EL (cell line): ENCODE measurements at places on chromosomes 13 and 19.

- DNase-seq: no peak
Observed at GRCh38 chr13:25803641-25804040, 248.2 kb downstream of the SHISA2 start.

DNA sequence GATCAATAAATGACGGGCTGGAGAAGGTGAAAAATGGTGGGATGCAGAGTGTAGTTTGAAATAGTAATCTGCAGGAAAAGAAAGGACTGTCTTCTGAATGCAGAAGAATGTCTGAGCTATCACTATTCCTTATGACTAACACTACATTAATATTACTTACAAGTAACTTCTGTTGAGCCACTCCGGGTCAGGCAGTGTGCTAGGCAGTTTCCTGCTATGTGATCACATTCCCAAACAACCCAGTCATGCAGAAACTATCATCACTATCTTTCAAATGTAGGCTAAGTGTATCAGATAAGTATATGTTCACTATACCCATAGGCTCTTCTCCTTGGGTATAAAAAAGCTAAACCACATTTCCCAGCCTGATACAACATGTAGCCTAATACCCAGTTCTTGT, 6.6 kb downstream of the ZNF599 start:
- peak; percentile 36 for DNase-seq

GRCh38 chr13:72368031-72368430, 359.4 kb downstream of the MZT1 start:
- DNase-seq: no peak

DNA sequence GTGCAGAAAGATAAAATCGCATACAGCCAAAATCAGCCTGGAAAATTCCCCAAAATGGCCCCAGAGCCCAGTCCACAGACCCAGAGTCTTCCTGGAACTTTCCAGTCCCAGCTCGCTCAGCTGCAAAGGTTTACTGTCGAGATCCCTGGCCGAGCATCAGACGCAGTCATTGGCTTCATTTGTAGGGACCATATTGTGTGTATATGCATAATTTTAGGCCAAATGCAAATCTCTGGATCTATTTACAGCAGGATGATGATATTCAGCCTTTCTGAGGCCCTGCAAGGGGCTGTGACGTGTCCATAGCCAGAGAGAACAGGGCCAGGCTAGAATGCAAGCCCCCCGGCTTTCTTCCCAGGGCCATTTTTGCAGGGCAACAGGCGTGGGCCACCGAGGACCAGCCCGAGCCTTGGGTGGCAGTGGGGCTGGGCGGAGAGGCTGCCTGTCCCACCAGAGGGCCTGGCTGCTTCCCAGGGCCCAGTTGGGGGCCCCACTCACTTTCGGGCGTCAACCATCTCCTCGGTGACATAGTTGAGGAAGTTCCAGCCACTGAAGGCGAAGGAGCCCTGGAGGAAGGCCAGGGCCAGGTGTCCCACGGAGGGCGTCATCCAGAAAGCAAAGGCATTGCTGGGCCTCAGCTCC, 13.7 kb downstream of the SLC7A10 start:
- no peak for DNase-seq

DNA sequence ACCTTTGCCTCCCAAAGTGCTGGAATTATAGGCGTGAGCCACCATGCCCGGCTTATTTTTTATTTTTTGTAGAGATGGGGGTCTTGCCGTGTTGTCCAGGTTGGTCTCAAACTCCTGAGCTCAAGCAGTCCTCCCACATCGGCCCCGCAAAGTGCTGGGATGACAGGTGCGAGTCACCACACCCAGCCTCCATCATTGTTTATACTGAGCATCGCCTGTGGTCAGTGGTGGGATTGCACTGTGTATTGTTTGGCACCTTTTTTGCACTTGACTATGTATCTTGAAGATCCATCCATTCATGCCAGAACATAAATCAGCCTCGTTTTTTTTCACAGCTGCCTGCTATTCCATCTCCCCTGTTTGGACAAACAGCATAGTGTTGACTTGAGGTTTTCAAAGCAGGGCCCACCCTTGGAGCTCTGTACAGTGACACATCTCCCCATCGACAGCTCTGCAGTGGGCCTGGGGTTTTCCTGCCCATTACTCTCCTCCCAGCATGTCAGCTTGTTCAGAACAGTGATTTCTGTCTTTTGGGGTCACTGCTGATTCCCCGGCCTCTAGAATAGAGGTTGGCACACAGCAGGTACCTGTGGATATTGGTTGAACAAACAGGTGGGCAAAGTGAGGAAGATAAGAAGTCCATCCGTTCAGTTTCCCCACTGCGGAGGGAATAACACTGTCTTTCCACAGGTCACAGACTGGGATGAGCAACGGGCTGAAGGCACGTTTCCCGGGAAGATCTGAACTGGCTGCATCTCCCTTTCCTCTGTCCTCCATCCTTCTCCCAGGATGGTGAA, 8.2 kb upstream of the UPK1A start:
- DNase-seq: no peak

- DNase-seq: peak; percentile 8
Observed at GRCh38 chr13:44583137-44583536, 7.0 kb upstream of the TSC22D1 start.

DNA sequence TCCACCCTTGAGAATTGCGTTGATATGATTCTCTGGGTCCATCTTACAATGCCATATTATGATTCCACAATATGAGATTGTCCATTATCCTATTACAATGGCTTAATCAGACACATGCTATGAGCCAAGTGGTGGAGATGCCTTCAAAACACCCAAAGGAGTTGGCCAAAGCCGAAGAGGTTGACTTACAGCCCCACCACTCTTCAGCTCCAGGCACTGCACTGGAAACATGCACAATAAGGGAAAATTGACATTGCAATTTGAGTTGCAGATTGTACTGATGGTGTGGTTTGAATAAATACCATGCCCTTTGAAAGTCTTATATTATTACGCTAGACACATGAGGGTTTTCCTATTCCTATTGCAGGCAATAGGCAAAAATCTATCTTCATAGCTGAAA, 75.4 kb upstream of the TNFSF11 start:
- DNase-seq: no peak

DNA sequence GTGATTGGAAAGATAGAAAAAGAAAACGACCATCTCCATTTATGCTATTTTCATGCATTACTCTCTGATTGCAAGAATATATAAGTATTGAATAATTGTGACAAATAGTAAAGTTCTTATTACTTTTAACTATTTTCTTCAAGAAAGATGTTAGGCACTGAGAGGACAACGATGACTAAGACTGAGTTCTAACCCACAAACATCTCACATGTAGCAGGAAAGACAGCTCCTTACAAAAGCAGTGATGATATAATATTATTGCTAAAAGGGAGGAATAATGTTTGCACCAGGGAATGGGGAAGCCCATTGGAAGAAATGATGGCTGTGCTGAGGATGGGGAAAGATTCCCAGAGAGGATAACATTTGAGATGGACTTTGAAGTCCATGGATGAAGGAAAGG, 22.6 kb downstream of the RXFP2 start:
- DNase-seq: peak; percentile 55

DNA sequence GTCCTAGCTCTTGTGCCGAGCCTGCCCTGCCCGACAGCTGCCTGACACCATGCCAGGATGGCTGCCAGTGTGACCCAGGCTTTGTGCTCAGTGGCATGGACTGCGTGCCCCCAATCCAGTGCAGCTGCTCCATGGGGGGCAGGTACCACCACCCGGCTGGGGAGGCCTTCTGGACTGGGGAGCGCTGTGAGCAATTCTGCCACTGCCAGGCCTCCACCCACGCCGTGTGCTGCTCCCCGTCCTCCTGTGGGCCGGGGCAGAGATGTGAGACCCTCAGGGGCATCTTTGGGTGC, 9.4 kb upstream of the FXYD3 start:
- DNase-seq: no peak

- DNase-seq: no peak
Observed at GRCh38 chr19:48249502-48250014, 6.2 kb downstream of the CARD8 start.

GRCh38 chr19:19103167-19103566, 35.1 kb downstream of the TMEM161A start:
- DNase-seq: no peak

GRCh38 chr13:81394640-81395039, 1053.7 kb upstream of the SPRY2 start:
- no peak for DNase-seq

- no peak for DNase-seq
Observed at GRCh38 chr13:82867284-82867683, 1015.0 kb downstream of the SLITRK1 start.

DNA sequence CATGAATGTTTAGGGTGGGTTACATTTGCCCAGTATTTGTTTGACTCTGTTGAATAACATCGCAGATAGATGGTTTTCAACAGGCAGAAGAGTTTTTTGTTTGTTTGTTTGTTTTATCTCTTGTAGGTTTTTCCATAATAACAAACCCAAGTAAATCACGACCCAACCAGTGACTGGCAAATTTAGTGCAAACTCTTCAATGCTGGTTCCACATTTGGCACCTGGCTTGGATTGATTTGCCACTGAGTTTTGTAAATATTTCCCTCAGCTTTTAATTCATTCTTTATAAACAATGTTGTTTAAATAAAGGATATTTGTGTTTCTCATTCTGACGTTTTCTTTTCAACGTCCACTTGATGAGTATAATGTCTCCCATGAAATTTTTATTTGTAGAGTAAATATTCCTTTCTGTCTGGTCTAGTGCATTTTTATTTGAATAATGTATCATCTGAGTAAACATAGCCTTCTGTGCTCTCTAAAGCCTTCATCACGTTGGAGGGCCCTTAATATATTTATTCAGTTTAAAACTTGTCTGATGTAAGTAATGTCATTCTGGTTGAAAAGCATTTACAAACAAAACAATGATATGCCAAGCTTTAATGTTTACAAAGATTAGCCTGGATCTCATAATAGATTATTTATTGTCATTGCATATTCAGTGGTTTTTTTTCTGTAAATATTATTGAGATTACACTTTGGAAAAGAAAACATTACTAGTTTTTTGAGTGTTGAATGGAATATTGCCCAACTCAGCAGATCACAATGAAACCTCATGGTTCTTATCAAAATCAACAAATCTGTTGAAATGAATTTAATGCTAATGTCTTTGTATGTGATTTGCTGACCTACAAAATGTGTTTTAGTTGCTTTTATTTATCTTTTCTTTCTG, 90.4 kb upstream of the PEG3 start:
- DNase-seq: no peak

DNA sequence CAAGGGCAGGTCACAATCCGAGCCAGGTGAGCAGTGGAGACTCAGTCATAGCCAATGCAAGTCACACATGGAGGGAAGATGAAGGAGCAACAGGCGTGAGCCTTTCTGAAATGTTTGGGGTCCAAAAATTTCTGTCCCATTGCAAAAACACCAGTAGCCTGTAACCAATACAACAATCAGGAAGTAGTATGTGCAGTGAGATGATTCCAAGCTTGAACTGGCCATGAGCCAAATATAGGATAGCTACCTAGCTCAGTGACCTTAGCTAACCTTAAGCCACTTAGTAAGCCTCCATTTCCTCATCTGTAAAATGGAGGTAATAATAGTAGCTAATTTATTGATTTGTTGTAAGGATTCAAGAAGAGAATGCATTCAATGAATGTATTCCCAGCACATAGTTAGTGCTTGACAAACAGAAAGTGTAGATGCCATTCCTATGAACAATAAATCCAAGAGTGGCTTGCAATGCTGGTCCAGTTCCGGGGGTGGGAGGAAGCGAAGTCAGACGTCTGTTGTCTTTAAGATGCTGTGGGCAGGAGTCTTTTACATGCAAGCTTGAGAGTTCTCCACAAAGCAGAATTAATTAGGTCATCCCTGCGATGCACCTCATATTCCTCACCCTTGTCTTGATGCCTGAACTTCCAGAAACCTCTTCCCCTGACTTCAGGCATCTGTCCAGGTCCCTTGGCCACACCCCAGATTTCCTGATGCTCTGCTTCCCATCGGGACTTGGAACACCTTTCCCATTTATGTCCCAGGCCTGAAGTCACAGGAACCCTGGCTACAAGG, 195.7 kb upstream of the UBL3 start:
- DNase-seq: peak; percentile 88

GRCh38 chr19:4213116-4213515, 16.2 kb upstream of the EBI3 start:
- no peak for DNase-seq

DNA sequence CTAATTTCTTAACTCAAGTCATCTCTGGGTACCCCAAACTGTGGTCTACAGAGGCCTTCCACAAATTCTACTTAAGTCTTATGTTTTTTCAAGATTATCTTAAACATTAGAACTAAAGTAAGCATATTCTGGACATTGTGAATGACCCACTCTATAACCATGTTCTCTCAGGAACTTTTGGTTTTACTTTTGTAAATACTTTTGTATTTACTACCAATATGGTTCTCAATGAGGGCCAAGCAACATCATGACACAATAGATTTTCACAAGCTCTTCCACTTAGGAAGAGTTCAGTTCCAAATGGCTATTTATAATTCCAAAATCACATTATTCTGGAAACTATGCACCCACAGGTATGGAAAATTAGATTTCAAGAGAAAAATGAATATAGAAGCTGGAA, 10.8 kb downstream of the DIAPH3 start:
- DNase-seq: no peak

DNA sequence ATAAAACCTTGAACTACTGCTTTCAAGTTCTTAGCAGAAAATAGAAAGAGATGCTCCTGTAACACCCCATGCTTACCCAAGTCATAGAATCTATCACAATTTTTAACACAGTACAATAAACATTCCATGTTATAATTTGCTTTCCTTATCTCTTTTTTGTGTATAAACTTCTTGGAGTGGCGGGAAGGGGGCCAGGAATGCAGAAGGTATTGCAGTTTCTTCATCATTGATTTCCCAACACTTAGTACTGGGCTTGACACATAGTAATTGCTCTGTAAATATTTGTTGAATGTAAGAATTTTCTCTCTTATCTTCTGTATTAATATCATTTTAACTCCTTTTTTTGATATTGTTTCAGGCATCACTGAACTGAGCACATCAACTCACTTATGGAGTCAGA, 535.8 kb downstream of the KCTD12 start:
- no peak for DNase-seq

DNA sequence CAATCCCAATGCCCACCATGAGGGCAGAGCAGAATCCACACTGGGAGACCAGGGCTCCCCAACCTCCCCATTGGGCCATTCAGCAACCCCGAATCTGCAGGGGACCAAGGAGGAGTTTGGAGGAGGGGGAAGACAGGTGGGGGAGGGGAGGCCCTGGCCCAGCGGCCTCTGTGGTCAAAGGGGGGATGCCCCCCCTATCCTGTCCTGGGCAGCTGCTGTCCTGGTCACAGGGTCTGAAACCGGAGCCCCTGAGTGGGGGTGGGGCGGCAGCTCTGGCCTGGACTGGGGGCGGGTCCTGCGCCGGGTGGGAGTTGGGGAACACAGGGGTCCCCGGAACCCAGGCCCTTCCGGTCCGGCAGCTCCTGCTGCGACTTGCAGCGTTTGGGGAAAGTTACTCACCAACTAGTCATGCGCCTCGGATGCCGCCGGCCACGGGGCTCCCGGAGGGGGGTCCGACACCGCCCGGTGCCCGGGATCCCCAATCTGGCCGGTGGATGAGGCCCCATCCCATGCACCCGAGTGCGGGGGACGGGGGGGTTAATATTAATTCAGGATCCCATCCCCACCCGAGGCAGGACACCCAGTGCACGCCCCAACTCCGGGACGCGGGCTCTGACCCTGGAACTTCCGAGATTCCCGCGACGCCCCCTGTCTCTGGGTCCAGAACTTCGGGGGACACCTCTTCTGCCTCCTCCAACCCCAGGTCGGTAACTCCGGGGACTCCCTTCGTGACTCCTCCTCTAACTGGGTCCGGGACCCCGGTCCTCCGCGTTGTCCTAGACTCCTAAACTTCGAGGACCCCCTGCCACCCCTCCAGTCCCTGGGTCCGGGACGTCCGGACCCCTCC, 872 bp downstream of the HOMER3 start:
- DNase-seq: peak; percentile 73
